Stimulated activated naive B cell treated with anti-CD40 and anti-IgM and Interleukin-4, amounts not matched to agents 10 μg/mL and 1 μg/mL and 100 μg/mL, for 72 hours (primary cell): ENCODE measurements at places on chromosomes 6 and 20.

- DNase-seq, result peak; percentile 15
Observed at GRCh38 chr6:36592221-36592655, 1.9 kb upstream of the SRSF3 start.

- no peak for DNase-seq
Observed at GRCh38 chr6:1770968-1771723, 161.4 kb downstream of the FOXC1 start.

- no peak for DNase-seq
Observed at GRCh38 chr6:168605964-168606363, 165.0 kb downstream of the SMOC2 start.

GRCh38 chr20:2521369-2522305, 12.9 kb upstream of the ZNF343 start:
- DNase-seq, result no peak

- DNase-seq, result peak; percentile 30
Observed at GRCh38 chr6:167512696-167513375, 187.9 kb downstream of the TTLL2 start.

GRCh38 chr6:157999168-158000051, 17.7 kb downstream of the SYNJ2 start:
- no peak for DNase-seq

- no peak for DNase-seq
Observed at GRCh38 chr20:910870-911770, 5.0 kb downstream of the ANGPT4 start.

DNA sequence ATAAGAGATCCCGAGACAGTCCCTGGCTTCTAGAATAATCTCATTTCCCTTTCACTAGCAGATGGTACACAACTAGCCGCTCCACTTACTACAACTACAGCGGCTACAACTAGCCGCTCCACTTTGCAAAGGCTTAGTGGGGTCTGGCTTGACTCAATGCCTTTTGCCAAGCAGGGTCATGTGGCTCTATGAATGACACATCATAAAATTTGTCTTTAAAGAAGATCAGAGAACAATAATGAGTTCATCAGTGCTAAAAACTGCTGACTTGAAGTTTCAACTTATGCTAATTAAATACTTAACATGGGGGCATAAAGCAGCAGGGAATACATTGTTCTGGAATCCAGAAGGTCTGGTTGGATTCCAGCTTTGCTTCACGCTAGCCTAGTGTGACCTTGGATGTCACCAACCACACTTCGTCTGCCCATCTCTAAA, 2.0 kb upstream of the MICAL1 start:
- no peak for DNase-seq

DNA sequence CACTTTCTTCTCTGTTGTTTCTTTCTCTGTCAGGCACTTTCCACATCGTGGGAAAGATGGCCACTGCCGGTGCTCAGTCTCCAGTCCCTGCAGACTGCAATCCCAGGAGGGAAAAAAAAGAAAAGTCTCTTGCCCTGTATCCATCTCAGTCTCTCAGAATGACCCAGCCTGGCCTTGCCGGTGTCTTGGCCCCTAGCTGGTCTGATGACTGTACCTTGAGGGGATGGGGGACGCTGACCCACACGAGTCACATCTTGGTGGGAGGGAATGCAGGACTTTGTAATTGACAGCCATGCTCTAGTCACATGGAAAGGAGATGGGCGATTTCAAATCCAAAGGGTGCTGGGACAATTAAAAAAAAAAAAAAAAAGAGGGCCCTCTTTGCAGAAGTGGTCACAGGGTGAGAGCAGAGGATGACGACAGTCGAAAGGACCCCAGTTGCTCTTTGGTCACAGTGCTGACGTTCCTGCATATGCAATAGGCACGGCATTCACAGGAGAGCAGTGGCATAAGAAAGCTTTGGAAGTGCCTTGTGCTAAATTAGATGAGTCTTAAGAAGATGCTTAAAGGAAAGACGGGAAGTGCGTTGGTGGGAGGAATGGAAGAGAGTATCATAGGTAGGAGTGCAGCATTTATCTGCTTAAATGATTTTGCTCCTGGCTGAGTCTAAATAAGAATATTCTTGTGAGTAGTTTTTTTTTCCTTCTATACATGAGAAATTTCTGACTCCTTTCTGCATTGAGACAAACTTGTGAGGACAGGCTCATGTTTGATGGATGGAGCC, 63.9 kb upstream of the AKAP12 start:
- DNase-seq, result no peak

- DNase-seq, result no peak
Observed at GRCh38 chr20:38392356-38392755, 42.8 kb downstream of the SNHG17 start.

- DNase-seq, result no peak
Observed at GRCh38 chr6:130900913-130901312, 73.7 kb downstream of the SMLR1 start.

DNA sequence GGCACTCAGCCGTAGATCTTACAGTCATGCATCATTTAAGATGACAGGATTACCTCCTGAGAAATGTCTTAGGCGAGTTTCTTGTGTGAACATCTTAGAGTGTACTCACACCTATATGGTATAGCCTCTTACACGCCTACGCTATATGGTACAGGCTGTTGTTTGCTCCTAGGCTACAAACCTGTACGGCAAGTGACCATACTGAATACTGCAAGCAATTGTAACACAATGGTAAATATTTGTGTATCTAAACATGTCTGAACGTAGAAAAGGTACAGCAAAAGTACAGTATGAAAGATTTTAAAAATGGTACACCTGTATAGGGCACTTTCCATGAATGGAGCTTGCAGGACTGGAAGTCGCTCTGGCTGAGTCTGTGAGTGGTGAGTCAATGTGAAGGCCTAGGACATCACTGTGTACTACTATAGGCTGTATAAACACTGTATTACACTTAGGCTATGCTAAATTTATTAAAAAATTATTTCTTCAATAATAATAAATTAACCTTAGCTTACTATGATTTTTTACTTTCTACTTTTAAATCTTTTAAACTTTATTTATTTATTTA, 541 bp upstream of the IL20RA start:
- DNase-seq, result no peak

GRCh38 chr6:131183427-131184095, 48.3 kb downstream of the AKAP7 start:
- no peak for DNase-seq
